T-cell (primary cell): ENCODE measurements at places on chromosomes 6 and 20. TPM values are rescaled to one million over a fixed set of nuclear protein-coding genes. Genes with fewer than 3 reads are reported as not detected.

DNA sequence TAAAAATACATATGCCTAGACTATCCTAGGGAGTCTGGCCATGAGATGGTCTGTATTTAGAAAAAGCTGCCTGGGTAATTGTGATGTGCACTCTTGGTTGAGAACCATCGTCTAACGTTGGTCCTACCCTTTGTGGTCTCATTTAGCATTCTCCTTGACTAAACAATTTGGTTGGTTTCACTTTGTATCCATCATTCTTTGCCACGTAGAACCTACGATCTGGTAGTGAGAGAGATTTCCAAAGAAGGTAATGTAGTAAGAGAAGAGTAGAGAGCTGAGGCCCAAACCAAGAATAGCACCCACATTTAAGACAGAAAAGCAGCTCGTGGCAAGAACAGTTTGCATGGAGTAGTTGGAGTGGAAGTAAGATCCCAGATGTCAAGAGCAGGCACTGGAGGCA is 219.8 kb downstream of the TMEM200A start:
- no peak for DNase-seq

RBPJL gene
- not detected for total RNA-seq

MYLK4 gene
- 1.3 TPM for total RNA-seq

DNA sequence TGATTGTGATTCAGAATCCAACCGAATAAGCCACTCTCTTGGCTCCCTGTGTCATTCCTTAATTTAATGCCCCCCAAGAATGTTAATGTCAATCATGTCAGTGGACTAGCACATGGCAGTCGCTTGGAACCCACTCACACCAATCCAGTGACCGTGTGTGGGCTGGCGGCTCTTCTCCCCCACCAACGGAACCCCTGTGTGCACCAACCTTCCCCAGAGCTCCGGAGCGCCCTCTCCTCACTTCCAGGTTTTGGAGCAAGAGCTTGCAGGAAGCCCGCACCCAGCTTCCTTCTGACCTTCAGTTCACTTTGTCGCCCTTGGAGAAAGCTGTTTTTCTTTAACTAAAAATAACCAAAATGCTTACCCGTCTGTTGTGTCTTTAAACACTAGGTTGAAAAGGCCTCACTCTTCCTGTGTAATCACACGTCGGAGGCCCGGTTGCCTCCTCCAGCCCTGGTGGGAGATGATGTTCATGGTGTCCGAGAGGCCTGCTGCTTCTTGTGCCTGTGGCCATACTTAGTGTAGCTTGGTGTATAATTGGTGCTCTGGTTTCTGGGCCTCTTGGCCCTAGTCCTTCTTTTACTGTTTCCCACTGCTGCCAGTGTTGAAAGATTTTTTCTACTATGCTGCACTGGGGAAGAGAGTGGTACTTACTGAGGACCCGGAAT is 17.8 kb upstream of the MAP1LC3A start:
- no peak for DNase-seq
